Stimulated activated CD8-positive, alpha-beta memory T cell treated with anti-CD3 and anti-CD28 coated beads, Interleukin-12 subunit alpha, Interleukin-12 subunit beta, amount 100 ng/mL, for 1 hour (primary cell): ENCODE measurements at places on chromosomes 2 and 18.
A peak's percentile ranks its signal among the peaks of the same experiment; 100 is the strongest.

DNA sequence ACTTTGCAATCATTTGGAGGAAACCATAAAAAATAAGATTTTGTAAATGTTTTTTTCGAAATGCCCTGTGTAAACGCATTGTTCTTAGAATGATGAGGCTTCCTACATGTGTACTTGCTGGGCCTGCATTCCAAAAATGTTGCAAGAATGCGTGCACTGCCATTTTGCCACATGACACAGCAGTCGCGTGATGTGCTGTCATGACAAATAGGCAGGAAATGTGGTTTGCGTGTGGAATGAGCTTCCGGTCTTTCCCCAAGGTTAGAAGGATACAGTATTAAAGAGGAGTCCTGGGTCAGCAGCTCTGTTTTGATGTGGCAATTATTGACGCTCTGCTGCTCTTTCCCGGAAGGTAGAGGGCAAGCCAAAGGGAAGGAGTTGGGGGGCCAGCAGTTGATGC is 18.1 kb upstream of the SERPINB2 start:
- DNase-seq = no peak

GRCh38 chr2:197309691-197310231 is 819 bp downstream of the ANKRD44 start:
- peak; percentile 30 for DNase-seq

DNA sequence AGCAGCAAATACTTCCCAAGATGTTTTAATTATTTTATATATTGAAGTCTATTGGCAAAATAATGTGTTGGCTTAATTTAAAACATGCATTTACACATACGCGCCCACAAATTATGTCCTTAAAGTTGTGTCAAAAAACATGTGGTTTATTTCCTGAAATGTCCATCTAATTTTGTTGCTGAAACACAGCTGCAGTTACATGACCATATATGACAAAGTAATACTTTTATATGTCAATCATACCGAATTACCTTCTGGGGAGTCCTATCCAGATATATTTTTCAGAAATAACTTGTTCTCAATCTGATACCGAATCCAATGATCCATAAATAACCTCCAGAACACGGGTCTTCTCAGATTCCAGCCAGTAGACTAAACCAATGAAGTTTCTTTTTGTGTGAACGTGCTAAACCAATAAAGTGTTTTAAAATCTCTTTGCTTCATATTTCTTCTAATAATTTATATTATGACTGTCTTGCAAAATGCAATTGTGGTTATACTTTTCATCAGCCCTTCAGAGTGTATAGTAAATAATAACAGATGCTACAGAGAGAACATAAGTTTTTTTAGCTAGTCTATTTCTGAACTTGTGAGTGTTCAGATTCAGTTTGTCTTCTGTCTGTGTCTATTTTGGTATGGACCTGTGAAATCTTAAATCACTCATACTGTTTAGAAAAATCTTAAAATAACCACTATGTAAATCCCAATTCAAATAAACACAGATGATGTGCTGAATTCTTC is 2.4 kb downstream of the SCG2 start:
- no peak for DNase-seq

GRCh38 chr2:172100935-172101820 is 1.5 kb downstream of the DLX2 start:
- DNase-seq = no peak

GRCh38 chr18:61891271-61891670 is 1.5 kb downstream of the RNF152 start:
- DNase-seq = no peak

DNA sequence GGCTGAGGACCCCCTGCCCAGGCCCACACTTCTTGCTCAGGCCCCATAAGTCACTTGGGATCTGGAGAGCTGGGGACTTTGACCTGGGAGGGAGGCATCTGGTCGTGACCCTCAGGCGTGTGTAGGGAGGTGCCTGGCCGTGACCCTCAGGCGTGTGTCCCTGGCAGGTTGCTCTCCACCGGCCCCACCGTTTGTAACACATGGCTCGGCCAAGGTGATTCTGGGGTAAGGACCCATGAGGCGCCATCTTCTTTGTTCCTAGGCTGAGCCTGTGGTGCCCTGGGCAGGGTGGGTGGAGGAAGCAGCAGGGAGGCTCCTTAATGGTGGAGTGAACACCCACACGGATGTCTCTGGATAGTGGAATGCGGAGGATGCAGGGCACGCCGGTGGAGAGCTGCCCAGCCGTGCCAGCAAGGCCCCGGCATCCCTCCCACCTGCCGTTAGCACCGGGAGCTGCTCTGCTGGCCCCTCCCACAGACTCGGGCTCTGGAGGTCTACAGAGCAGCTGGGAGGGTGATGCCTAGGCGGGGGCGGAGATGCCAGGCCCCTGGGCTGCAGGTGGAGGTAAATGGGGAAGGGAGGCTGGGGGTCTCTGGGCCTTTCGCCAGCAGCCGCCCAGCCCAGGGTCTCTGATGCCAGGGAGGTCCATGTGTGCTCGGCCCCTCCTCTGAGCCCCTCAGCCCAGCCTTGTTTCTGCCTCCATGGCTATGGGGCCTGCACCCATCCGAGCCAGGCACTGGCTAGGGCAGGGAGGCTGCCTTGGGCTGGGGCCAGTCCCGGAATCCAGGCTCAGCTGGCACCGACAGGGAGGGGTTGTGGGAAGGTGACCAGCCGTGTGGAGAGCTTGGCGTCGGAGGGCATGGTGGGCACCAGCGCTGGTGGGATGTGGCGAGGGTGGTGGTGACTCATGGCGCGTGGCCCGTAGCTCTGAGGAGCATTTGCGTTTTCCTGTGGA is 1.1 kb upstream of the GAL3ST2 start:
- no peak for DNase-seq

DNA sequence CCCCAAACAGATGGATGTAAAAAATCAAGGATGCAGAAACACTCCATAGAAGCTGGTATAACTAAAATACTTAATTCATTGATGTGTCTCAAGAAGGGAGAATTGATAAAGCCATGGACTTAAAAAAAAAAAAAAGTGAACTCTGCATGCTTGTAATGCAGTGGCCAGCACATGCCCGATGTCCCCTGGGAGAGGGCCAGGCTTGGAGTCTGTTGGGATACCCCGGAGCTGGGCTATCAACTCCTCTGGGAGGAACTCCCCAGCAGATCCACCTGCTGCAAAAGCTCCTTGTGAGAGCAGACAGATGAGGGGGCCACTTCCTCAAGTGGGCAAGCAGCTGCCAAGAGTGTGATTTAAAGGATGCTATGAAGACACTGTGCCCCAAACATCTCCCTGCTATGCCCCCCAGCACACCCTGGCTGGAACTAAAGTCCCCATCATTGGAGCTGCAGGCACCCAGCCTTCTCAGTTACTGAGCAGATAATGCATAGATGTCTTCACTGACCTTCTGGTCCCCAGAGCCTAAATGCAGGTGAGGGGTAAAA is 311.5 kb upstream of the ID2 start:
- no peak for DNase-seq

- DNase-seq = no peak
Measured at GRCh38 chr2:37357530-37357929, 13.1 kb downstream of the QPCT start.

DNA sequence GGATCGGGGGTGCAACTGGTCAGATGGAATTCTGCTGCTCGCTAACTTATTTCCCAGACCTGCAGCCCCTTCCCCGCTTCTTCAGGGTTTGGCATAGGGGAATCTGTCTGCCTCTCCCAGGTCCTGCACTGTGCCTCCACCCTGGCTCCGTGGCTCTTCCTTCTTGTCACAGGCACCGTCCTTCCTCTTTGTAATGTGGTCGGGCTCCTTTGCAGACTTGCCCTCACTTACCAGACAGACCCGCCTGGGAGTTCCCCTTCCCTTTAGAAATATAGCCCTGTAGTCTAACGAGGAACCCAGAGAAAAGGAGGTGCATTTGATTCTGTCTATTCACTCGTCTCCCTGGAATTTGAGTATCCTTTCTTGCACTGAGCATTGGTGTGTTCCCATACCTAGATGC is 63.9 kb upstream of the PAX8 start:
- no peak for DNase-seq

DNA sequence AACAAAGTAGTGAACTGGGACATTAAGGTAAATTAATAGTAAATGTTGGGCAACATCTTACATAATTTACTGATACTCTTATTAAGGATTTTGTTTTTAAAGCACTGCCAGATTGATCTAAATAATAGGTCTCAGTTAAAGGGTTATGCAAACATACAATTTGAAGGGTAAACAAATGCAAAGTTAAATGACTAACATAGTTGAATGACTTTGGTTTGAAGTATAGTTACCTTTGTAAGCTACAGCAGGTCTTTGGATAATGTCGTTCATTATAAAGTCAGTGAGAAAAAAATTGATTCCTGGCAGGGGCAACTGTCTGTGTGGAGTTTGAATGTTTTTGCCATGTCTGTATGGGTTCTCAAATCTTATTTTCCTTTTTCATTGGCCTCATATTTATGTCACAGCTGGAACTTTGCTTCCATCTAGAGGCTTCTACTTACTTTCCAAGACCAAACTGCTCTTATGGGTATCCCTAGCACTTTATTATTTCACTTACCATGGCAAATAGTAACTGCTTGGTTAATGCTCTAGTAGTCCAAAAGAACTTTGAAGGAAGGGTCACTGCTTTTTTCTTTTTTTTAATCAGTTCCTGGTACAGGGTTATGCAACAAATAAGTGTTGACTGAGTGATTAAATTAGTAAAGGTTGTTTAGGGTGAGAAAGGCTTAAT is 107.8 kb downstream of the NBEAL1 start:
- no peak for DNase-seq

GRCh38 chr2:150142561-150142960 is 344.9 kb downstream of the RND3 start:
- DNase-seq = no peak

GRCh38 chr2:469514-469913 is 181.6 kb upstream of the ALKAL2 start:
- no peak for DNase-seq

DNA sequence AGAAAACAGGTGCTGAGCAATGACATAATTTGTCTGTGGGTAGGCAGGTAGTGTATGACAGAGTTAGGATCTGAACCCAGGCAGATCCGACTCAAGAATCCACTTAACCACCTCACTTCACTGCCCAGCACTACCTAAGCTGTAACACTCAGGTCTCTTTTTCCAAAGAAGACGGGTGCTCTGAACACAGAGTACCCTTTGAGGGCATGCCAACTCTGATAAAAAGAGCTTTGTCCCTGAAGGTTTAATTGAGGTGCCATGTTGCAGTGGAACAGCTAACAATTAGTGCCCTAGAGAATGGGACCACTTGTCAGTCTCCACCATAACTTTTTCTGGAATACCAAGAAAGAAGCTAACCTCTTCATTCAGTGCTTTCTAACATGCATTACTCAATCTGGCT is 11.3 kb downstream of the ABHD3 start:
- DNase-seq = no peak

DNA sequence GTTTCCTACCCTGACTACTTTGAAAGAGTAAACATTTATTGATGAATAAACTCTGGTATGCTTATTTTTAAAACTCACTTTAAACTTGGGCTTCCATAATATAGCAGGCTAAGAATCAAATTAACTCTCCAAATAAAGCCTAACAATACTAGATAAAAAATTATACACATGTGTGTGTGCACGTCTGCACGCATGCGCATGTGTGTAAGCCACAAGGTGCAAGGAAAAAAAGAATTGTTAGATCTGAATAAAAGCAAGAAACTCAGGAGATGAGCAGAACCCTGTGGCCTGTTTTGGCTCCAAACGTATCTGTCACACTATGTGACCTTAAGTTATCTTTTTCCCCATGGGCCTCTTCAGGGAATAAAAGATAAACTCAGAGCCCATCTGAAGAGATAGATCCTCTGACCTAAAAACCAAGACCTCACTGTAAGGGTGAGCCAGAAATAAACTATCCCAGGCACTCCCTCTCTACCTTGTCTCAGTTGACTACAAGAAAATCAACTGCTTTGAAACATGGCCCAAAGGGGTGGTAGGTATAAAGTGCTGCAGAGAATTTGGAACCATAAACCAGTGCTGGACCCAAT is 6.3 kb downstream of the HDHD2 start:
- DNase-seq = no peak

DNA sequence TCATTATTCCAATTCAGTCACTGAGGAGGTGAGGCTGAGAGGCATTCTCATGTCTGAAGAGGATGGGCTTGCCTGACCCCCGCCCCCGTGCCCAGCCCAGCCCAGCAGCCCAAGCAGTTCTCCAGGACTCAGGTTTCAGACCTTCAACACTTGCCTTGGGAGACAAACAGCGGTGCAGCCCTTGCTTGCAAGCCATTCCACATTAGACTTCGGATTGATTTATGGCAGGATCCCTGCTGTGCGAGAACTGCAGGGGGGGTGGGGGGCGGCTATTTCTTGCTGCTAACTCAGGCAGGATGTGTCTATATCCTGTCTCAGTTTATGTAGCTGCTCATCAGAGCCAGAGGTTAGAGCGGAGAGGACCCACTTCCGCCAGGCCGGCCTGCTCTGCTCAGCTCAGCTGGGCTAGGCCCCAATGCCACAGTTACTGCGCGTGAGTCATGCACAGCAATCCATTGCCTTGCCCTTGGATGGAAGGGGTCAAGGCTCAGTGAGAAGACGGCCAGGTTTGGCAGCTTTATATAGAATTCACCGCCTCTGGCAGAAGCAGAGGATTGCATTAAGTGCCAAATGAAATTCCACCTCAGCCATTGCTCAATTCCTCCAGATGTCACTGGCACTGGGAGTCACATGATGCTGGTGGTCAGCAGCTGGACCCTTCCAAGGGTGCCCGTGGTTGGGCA is 1.8 kb downstream of the GYPC start:
- DNase-seq = peak; percentile 45

- DNase-seq = no peak
Measured at GRCh38 chr2:241110089-241110606, 8.1 kb upstream of the MTERF4 start.

DNA sequence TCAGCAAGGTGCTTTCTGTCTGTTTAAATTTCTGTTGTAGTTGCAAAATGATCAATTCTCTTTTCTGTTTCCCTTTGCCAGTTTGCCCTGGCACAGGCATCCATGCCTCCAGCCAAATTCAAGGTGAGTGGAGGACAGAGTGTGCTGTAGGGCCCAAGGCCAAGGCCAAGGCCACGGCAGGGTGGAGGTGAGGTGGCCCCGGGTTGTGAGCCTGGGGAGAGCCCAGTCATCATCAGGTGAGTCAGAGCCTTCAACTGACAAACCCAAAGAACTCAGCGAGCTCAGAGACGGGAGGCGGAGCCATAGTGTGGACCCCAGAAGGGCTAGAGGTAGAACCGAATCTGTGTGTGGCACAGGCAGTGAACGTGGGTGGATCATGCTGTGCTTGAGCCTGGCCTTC is 55.7 kb downstream of the BCL2L11 start:
- no peak for DNase-seq
